ENCODE measurements at places on chromosomes 3 and 15.

GRCh38 chr3:50154476-50154839 is 666 bp upstream of the SEMA3F start:
- no peak for DNase-seq

GRCh38 chr3:52290596-52291507 is 3.2 kb downstream of the GLYCTK start:
- no peak for DNase-seq

DNA sequence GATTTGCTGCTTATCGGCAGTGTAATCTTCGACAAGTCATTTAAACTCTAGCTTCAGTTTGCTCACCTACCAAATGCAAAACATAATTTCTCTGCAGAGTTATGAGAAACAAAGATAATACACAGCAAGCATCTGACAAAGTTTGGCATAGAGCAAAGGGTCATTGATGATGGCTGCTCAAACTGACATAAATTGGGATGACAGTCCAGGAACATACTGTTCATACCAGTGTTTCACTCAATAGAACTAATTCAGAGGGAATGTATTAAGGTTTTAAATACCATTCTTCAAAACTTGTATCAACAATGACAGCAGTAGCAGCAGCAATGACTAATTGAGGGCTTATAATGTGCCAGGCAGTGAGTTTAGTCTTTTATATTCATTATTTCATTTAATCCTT is 137.6 kb downstream of the SPATA16 start:
- DNase-seq: no peak

GRCh38 chr3:193899001-193899400 is 236.9 kb upstream of the HES1 start:
- no peak for DNase-seq

DNA sequence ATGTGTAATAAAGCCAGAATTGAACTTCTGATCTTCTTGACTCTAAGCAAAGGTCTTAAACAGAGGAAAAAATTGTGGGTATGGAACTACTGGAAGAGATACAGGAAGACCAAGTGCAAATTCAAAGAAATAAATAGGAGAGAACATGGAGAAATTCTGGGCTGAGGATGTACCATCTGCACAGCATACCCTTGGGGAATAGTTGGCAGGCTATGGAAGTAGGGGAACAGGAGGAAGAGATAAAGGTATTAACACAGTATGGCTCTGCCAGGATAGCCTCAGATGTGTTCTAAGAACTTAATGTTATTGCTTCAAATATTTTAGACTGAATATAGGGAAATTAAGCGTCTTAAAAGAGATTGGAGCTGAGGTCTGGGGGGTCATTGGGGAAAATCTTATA is 485.4 kb downstream of the CNTN3 start:
- no peak for DNase-seq

GRCh38 chr3:46926871-46927717 is 49.5 kb downstream of the CCDC12 start:
- DNase-seq: no peak

DNA sequence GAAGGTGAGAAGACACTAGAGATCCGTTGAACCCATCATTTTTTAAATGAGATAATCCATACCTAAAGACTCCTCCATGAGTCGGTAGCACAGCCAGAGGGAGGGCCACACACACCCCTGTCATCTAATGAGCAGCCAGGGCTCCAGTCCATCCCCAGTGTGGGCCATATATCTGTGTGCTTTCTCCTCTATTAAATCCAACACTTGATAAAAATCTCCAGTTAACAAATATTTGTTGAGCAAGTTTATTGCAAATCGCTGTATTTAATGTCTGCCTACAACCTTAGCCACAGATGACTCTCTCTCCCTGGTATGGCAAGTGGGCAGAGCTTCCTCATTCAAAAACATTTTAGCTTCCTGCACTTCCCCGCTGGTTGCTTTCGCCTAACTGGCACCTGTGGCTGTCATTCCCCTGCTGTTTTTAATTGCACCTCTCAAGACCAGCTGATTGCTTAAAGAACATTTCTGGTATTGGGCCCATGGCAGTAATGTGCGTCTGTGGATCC is 82.8 kb downstream of the SMAD3 start:
- no peak for DNase-seq

DNA sequence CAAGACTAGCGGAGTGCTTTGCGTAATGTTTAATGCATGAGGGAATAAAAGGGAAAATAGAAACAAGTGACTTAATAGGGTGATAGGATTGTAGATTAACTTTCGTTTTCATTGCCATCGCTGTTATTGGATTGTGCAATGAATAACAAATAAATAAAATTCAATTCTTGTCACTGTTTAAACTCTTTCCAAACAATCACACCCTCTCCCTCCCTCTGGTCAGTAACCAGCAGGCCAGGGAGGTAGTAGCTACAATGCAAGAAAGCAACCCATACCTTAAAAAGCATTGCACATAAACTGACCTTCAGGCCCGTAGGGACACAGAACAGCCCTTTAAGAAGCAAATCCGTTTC is 705 bp upstream of the TFRC start:
- DNase-seq: no peak

GRCh38 chr3:45105855-45106671 is 40.1 kb downstream of the CDCP1 start:
- peak; percentile 62 for DNase-seq

Data from effector memory CD4-positive, alpha-beta T cell (primary cell).